Activated CD4-positive, alpha-beta T cell treated with anti-CD3 and anti-CD28 coated beads for 4 hours (primary cell): ENCODE measurements at places on chromosomes 3 and 15.

GRCh38 chr15:99706557-99707303 is 26.5 kb downstream of the LYSMD4 start:
- DNase-seq, result peak; percentile 36

- DNase-seq, result no peak
Observed at GRCh38 chr15:59618406-59618805, 6.8 kb downstream of the GCNT3 start.

GRCh38 chr15:20358066-20358778 is 183.4 kb downstream of the GOLGA6L6 start:
- no peak for DNase-seq

DNA sequence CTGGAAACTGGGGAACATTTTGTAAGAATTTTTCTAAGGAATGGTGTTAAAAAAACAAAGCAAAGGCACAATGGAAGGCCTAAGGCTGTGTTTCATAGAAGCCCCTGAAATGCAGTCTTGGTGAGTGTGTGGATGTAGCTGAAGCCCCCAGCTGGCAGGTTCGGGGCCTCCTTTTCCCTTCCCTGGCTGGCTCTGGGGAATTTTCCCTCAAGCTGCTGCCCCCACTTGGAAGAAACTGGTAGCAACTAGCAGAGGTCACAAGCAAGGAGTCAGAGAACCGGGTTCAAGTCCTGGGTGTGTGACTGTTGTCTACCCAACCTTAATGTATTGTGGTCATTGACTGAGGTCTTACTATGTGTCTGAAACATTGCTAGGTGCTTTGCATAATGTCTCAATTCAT is 85.3 kb upstream of the MYZAP start:
- DNase-seq, result no peak

DNA sequence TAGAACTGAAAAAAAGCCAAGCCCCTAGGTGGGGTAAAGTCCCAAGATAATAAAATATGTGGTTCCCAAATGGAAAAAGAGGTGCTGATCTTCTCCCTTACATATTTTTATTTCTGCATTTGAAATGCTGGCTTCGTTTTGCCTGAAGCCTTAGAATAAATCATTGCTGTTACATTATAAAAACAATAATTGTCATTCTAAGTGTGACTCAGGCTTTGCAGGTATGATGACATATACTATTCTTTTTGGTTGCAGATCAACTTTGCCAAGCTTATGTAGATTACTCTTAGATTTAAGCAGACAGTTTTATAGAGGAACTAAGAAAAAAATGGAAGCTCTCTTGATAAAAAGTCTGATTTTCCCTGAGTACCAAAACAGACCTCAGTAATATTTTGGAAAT is 7.5 kb downstream of the IDH3A start:
- no peak for DNase-seq

- DNase-seq, result no peak
Observed at GRCh38 chr15:26771168-26771567, 1.7 kb downstream of the GABRB3 start.

DNA sequence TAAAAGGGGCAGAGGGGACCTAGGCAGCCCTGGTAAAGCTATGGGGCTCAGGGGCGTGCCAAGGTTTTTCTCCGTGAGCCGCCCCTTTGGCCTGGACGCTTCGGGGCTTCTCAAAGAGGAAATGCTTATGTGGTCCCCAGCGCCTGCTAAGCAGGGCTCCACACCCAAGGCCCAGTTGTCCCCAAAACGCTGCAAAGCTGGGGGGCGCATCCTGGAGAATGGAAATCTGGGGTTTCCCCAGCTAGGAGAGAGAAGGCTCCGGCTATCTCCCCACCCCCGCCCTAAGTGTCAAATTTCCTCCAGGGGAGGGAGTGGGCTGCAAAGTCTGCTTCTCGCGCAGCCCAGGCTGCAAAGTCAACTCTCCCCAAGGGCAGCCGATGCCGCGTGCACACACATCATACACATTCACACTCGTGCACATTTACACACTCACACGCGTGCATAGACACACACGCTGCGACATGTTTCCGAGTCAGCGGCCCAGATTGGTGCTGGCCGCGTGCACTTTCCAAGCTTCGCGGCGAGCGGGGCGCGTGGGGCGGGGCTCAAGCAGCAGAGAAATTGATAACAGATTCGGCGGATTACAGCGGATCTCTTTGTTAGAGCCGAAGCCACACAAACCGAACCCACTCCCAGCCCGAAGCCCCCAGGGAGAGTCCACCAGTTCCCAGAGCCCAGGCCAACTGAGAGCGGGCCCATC is 4.5 kb downstream of the WNT5A start:
- DNase-seq, result no peak

DNA sequence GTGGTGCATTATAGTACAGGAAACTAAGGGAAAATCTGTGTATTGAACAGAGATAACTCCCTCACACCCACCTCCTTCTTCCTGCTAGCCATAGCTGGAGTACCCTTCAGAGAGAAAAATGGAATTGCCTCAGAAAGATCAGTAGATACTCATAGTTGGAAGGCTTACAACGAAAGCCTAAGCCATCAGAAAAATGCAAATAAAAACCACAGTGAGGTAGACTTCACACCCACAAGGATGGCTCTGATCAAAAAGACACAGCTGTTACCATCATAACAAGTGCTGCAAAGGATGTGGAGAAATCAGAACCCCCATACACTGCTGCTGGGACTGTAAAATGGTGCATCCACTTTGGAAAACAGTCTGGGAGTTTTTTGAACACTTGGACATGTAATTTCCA is 7.4 kb upstream of the DLG1 start:
- no peak for DNase-seq

- DNase-seq, result no peak
Observed at GRCh38 chr15:29470311-29470710, 200.7 kb upstream of the NSMCE3 start.

GRCh38 chr3:128878556-128879124 is 780 bp upstream of the ACAD9 start:
- DNase-seq, result peak; percentile 16

DNA sequence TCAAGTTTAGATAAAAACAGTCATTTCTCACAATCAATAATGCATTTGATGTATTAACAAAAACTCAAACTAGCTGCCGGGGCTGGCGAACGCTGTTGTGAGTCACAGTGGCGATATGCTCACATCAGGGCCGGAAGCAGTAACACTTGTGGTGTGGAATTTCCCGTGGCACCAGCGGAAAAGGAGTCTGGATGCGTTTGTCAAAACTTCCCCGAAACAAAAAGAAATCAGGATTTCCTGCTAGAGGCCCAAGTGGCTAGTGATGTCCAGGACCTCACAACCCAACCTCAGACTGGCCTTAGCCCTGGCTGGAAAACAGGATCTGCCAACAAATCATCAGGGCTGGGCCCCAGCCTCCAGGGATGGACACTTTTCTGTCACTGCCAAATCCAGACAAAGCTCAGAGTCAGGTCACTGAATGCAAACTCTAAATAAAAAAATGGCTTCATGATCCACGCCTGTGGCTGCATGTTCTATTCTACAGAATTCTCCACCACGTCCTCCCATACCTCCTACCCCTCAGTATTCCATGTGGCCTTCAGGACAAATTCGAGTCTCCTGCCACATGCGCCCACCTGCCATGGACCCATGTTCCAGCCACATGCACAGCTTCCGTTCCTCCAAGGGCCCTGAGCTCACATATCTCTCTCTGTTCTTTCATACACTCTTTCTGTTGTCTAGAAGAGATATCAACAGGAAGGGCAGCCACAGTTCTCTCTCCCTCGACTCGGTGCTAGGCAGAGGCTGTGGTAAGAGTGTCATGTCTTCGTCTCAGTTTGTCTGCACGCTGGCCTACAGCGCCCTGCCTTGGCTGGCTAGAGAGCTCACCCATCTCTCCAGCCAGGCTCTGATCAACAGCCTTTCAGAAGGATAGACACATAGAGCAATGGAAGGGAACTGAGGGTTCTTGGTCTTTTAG is 35.4 kb downstream of the EHD4 start:
- DNase-seq, result peak; percentile 79

- DNase-seq, result no peak
Observed at GRCh38 chr15:69034352-69034751, 19.9 kb downstream of the NOX5 start.

- no peak for DNase-seq
Observed at GRCh38 chr3:161343986-161344385, 27.3 kb downstream of the SPTSSB start.

DNA sequence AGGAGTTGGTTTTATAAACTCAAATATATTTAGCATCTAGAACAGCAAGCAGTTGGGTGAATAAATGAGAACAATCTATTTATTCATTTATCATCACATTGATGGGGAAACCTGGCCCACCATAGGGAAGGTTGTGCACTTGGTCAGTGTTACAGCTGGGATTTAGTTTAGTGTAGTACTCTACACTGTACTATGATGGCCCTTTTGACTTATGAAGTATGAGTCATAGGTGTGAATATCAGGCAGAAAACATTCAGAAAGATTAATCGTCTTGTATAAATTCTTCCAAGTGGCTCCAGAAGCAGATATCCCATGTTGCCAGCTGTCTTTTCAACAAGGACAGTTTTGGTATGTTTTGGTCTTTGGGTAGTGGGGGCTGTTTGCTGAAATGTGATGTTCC is 38.0 kb downstream of the BBS4 start:
- DNase-seq, result no peak

GRCh38 chr3:13826672-13827071 is 53.2 kb downstream of the WNT7A start:
- no peak for DNase-seq

- no peak for DNase-seq
Observed at GRCh38 chr15:40766194-40766815, 2.4 kb downstream of the GCHFR start.

DNA sequence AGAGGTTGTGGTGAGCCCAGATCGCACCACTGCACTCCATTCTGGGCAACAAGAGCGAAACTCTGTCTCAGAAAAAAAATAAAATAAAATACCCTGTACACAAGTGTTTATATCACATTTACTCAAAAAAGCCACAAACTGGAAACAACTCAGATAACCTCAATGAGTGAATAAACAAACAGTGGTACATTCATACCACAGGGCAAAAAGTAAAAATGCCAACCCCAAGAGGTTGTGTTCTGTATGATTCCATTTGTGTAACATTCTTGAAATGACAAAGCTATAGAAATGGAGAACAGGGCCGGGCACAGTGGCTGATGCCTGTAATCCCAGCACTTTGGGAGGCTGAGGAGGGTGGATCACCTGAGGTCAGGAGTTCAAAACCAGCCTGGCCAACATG is 12.9 kb downstream of the EDC3 start:
- no peak for DNase-seq

GRCh38 chr15:43251185-43251870 is 15.4 kb downstream of the TGM5 start:
- DNase-seq, result no peak

DNA sequence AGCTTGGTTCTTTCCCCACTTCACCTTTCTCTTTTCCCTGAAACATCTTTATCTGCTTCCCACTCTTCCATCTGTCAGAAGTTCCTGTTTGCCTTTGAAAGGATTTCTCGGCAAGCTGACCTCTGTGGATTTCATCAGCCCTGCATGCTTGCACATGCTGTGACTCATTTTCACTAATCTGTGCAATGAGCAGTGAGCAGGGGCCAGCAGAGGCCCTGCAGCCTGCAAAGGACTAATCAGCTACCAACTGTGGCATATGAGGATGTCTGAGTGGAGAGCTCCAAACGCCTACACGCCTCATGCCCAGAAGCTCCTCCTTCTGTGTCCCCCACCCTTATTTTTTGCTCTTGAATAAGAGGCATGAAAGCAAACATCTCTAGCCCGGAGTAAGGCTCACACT is 333.0 kb upstream of the SEMA6D start:
- DNase-seq, result no peak

DNA sequence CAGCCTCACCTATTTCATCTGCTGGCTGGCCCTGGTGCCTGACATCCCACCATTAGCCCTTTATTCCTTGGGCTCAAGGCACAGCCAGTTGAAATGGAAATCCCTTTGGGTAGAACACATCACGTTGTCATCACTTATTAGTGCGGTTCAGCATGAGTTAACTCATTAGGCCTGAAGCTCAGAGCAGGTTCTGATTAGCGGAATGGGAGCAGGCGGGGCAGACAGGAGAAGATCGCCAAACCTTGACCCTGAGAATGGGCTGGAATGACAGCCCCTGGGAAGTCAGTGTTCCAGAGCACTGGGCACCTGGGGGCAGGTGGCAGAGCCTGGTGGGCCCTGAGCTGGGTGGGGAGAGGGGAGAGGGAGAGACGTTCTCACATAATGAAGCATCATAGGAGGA is 5.8 kb downstream of the ITGA11 start:
- no peak for DNase-seq

DNA sequence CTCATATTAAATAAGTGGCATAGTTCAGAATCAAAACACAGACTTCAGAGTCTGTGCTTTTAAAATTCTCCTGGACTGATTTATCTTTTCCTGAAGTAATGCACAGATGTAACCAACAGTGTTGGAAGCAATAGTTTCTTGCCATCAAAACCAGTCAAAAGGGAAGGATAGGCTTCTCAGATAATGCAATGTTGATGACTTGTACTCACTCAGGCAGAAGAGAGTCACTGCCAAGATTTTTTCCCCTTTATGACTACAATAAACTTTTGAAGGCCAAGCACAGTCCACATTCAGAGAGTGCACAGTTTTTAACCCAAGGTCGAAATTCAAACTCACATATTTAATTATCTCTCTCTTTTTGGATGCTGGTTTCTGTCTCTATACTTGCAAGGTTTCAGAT is 305.0 kb upstream of the SGO1 start:
- no peak for DNase-seq

DNA sequence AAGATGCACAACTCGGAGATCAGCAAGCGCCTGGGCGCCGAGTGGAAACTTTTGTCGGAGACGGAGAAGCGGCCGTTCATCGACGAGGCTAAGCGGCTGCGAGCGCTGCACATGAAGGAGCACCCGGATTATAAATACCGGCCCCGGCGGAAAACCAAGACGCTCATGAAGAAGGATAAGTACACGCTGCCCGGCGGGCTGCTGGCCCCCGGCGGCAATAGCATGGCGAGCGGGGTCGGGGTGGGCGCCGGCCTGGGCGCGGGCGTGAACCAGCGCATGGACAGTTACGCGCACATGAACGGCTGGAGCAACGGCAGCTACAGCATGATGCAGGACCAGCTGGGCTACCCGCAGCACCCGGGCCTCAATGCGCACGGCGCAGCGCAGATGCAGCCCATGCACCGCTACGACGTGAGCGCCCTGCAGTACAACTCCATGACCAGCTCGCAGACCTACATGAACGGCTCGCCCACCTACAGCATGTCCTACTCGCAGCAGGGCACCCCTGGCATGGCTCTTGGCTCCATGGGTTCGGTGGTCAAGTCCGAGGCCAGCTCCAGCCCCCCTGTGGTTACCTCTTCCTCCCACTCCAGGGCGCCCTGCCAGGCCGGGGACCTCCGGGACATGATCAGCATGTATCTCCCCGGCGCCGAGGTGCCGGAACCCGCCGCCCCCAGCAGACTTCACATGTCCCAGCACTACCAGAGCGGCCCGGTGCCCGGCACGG is 991 bp downstream of the SOX2 start:
- no peak for DNase-seq
